ENCODE measurements at places on chromosomes 12 and 14.

- no peak for DNase-seq
These were observed 268 bp downstream of the NDUFB1 start for GRCh38 chr14:92121207-92121669.

- no peak for DNase-seq
These were observed 20.3 kb upstream of the AMN1 start for GRCh38 chr12:31749024-31749704.

DNA sequence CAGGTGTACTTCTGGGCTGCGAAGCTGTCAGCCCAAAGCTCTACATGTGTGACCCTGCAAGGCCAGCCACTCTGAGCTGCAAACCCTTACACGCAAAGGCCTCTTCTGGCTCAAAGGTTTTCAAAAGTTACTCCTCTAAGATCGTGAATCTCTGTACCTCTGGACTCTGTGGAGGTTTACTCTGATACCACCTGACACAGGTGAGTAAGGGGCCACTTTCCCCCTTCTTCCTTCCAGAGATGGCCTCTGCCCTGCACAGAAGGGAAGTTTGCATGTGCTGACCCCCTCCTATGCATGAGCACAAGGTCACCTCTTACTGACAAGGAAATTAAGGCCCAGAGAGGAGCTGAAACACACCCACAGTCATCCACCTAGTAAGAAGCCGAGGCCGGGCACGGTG is 14.5 kb downstream of the ITPK1 start:
- DNase-seq: no peak

GRCh38 chr12:20000229-20000849 is 368.0 kb upstream of the PDE3A start:
- DNase-seq: no peak

GRCh38 chr14:92108345-92109254 is 2.2 kb upstream of the ATXN3 start:
- no peak for DNase-seq

All from midbrain (tissue), 1 donor.